ENCODE measurements at places on chromosomes 7 and 10.

GRCh38 chr7:130009848-130010688, 41.1 kb downstream of the ZC3HC1 start:
- DNase-seq, result no peak

GRCh38 chr10:64116707-64117106, 595.5 kb downstream of the REEP3 start:
- DNase-seq, result no peak

DNA sequence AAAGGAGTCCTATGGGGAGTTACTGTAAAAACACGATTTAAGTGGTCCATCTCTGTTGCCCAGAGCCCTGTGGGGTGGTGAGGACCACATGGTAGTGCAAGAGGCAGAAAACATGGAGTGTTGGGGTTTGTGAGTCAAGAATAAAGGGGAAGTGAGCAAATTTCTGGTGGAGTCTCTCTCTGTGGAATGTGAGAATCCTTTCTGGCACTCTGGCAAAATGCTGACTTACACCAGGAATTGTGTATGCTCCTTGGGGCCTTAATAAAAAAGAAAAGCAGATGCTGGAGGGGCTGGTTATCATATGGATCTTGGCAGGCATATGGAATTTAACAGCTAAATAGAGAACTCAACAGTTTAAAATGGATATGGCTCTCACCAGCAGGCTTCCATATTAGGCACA, 486.0 kb downstream of the TNS3 start:
- no peak for DNase-seq

- DNase-seq, result no peak
These were observed 74.7 kb downstream of the CUX1 start for GRCh38 chr7:101891936-101892640.

DNA sequence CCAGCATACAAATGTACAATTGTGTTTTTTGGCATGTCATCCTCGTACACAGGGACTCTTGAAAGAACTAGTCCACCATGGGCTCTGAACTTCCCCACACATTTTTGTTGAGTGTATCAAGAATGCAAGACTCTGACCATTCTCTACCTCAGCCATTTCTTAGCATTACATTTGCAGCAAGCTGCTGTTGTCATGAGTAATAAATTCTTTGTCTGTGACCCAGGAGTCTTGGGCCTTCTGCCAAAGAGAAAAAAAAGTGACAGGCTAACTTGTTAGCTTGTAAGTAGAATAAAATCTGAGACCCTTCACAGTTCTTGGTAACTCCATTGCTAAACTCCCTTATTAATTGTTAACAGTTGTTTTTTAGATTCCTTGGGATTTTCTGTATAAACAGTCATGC, 542.3 kb upstream of the MBL2 start:
- DNase-seq, result no peak

GRCh38 chr7:75623390-75624133, 115.2 kb downstream of the HIP1 start:
- DNase-seq, result no peak

GRCh38 chr10:7968510-7969112, 85.9 kb upstream of the GATA3 start:
- no peak for DNase-seq

- no peak for DNase-seq
These were observed 119.5 kb downstream of the TRRAP start for GRCh38 chr7:98997846-98998245.

GRCh38 chr7:129923709-129924108, 29.1 kb downstream of the UBE2H start:
- DNase-seq, result no peak

DNA sequence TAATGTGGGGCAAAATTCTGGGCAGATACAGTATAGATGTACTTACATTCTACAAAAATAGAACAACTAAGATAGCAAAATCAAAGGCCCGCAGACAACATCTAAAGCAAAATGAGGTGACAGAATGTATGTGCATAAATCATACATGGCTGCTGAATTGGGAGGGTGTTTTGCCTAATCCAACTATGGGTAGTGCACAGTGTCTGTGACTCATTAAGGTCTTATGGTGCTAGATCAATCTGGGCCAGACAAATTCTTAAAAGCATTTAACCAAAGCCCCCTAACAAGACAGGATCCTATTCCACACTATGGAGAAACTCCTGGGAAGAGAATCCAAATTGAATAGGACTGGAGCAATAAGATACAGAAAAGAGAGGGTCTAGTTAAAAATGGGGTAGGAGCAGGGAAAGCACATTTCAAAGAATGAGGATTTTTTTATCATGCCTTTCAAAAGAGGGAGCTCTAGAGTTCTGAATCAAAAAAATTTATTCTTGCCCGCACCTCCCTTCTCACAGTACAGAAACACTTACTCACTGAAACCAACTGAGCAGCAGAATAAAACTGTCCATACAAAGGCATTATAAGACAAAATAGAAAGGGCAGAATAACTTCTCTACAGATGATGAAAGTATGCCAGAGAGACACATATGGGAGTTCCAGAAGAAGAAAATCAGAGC, 181.3 kb downstream of the RNLS start:
- DNase-seq, result no peak

DNA sequence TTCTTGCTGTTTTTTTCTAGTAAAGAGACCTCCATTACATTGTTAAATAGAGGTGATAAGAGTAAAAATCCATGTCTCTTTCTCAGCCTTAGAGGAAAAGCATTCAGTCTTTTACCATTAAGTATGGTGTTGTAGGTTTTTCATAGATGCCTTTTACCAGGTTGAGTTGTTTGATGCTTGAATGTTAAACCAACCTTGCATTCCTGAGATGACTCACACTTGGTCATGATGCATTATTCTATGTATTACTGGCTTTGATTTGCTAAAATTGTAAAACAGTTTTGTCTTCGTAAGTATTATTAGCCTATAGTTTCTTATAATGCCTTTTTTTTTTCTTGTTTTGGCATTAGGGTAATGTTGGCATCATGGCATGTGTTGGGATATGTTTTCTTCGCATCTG, 90.0 kb downstream of the ANKRD61 start:
- DNase-seq, result no peak

- peak; percentile 51 for DNase-seq
These were observed 744 bp downstream of the PPRC1 start for GRCh38 chr10:102133373-102134195.

DNA sequence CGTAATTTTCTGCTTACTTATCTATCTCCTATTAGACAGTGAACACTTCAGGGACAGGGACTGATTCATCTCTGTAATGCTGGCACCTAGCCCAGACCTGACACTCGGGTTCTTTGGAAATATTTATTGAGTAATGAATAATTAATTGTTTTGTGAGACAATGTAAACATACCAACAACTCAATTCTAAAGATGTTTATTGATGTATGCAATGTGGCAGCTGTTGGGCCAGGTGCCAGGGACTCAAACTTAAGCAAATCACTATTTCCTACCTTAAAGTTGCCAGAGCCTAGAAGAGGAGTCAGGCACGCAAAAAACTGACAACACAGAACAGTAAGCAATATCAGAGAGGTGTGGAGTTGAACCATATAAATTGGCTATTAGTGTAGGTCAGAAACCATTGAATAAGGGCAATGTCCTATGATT, 63.6 kb upstream of the BMPER start:
- DNase-seq, result no peak

DNA sequence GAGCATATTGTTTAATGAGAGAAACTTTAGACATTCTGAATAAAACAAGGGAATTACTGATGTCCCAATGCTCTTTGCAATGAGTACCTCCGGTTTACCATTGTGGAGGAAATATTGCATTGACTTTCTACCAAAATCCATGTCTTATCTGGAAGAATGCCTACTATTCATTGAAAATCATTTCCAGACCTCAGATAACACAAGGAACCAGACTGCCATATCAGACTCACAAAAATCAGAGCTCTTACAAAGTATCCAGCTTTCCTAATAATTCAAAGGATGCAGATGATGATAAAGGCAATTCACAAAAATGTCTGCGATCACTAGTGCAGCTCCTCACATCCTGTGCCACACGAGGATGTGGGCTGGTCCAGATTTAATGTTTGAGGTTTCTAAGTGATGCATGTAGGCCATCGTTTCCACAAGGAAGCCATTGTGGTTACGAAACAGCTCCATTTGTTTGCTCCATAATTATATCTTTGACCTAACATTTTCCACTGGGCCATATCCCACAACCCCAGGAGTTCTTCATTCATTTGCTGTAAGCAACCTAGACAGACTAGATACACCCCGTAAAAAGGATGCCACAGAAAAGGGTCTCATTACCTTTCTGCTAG, 831.1 kb upstream of the C7orf33 start:
- DNase-seq, result no peak

- DNase-seq, result no peak
These were observed 190.8 kb downstream of the GFRA1 start for GRCh38 chr10:116082206-116082605.

DNA sequence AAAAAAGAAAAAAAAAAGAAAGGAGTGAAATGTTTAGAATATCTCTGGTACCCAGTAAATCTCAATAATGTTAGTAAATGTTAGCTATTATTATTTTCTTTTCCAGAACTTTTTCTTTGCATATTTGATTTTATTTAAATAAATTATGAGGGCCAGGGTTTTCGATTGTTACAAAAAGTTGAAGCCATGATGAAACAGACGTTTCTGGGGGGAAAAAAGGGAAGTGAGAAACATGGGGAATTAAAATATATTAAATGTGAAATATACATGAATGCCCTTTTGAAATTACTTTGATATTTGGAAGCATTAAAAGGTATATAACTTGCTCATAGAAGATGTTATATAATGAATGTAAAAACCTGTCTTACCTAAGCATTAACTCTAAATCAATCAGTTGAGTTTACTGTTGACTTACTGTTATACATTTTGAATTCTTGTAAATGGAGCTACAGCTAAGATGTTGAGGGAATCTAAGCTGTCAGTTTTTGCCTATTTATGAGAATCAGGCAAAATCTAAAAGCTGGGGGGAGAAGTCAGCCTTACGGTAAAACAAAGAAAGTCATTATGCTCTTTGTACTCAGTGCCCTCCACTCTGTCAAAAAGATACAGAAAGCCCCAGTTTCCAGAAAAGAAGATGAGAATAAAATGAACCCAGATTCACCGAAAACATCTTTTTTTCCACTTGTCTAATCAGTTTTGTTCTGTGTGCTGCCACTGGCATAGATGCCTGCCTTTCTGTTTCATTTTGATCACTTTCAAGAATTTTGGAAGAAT, 30.0 kb upstream of the KDM7A start:
- no peak for DNase-seq

- DNase-seq, result no peak
These were observed 300.9 kb upstream of the AKR1E2 start for GRCh38 chr10:4525103-4525502.

DNA sequence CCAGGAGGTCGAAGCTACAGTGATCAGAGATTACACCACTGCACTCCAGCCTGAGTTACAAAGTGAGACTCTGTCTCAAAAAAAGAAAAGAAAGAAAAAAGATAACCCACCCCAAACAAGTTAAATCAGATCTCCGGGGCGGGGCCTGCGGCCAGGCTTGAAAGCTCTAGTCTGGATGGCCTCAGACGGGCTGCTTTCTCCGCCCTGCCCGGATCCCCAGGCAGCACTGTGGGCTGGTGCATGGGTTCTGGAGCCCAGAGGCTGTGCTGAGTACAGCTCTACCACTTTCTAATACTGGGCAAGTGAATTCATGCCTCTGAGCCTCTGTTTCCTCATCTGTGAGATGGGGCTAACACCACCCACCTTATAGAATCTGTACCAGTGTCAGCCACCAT, 83.7 kb downstream of the ZMIZ1 start:
- no peak for DNase-seq

DNA sequence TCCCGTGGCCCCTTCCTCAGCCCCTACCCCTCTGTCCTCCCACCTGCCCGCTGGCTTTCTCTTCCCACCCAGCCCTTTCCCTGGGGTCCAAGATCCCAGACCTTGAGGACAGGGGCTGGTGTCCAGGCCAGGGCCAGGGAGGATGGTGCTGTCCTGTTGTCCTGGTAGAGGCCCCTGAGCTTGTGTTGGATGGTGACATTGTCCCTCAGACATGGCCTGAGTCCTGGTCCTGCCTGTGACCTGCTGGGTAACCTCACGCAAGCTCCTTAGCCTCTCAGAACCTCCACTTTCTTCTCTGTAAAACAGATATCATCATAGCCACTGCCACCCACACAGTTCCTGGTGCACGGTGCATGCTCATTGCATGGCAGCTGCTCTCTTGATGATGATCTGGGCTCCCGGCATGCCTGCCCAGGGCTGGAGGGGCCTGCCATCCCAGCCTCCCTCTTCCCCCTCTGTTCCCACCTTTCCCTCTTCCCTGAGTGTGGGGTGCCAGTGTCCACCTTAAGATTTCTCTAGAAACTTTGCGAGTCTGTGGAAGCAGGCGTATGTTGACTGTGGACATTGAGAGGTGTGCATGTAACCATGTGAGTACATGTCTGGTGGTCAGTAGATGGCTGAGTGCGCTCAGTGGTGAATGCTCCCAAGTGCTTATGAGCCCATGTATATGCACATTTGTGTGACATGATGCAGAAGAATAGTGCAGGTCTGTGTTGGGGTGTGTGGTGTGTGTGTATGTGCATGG, 60.4 kb downstream of the NEURL1 start:
- no peak for DNase-seq

DNA sequence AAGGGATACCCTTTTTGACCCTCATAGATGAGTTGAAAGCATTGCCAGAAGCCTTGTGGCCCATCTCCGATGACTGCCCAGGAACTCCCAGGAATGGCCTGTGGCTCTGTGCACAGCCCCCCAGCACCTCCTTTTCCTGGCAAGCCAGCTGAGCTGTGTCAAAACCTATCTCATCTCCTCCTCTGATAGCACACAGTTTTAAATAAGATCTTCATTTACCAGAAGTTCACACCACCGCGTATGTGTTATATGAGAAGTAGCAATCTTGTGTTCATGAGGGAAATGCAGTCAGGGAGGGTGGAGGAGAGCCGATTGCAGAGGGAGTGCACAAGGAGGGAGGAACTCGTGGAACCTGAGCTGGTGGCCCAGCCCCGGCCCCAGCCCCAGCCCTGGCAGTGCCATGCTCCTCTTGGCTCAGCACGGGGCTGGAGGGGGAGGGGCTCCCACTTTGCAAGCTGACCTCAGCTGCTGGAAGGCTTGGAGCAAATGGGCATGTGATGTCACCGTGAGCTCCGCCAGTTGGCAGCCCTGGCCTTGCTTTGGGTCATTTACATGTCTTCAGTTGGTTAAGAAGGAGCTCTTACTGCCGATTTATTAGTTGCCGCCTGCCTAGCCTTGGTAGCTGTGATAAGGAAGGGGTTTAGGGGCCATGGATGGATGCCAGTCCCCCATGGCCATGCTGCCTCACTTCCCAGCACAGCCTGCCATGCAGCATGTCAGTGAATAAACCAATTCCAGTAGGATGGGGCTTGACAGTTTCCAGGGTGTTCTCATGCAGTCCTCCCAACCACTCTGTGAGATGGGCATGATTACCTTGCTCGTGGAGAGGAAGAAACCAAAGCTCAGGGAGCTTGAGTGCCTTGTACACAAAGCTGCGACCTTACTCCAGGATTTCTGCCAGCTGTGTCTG, 20.0 kb downstream of the UNC5B start:
- DNase-seq, result no peak

GRCh38 chr7:6133249-6133648, 102.1 kb downstream of the ANKRD61 start:
- DNase-seq, result no peak

DNA sequence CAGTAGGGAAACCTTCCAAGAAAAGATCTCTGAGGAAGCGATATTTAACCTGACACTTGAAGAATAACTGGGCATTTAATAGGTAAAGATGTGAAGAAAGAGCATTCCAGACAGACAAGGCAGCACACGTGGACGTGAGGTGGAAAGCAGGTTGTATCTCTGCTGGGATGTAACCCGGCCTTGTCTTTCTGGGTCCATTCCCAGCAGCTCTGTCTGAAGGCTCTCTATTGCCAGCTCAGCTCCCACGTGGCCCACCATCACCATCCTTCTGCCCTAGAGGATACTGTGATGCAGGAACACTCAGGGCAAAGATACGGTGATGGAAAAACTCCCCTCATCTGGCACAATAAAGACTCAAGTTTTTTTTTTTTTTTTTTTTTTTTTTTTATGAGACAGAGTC, 137.7 kb downstream of the RSU1 start:
- no peak for DNase-seq
